AG10803 (cell line): ENCODE measurements at places on chromosomes 11 and 22.

- no peak for DNase-seq
Measured at GRCh38 chr11:119850822-119851409, 121.9 kb upstream of the NECTIN1 start.

GRCh38 chr11:76291576-76292526, 85.5 kb upstream of the WNT11 start:
- DNase-seq, result no peak

DNA sequence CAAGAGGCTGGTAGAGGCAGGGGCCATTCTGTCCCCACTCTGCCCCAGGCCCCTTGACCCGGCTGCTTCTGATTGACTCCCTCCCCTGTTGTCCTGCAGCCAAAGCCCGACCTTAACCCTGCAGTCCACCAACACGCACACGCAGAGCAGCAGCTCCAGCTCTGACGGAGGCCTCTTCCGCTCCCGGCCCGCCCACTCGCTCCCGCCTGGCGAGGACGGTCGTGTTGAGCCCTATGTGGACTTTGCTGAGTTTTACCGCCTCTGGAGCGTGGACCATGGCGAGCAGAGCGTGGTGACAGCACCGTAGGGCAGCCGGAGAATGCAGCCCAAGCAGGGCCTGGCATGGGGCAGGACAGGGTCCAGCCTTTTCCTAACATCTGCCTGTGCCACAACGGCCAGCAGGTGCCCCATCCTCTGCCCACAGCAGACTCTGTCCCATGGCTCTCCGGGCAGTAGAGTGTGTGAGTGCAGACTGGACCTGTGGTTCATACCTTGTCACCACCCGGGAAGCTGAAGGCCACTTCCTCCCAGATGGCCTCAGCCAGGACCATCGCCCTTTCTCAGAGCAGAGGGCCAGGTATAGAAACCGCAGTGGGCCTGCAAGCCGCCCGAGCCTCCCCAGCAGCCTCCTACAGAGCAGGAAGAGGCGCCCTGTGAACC, 26.8 kb upstream of the MGAT3 start:
- no peak for DNase-seq

DNA sequence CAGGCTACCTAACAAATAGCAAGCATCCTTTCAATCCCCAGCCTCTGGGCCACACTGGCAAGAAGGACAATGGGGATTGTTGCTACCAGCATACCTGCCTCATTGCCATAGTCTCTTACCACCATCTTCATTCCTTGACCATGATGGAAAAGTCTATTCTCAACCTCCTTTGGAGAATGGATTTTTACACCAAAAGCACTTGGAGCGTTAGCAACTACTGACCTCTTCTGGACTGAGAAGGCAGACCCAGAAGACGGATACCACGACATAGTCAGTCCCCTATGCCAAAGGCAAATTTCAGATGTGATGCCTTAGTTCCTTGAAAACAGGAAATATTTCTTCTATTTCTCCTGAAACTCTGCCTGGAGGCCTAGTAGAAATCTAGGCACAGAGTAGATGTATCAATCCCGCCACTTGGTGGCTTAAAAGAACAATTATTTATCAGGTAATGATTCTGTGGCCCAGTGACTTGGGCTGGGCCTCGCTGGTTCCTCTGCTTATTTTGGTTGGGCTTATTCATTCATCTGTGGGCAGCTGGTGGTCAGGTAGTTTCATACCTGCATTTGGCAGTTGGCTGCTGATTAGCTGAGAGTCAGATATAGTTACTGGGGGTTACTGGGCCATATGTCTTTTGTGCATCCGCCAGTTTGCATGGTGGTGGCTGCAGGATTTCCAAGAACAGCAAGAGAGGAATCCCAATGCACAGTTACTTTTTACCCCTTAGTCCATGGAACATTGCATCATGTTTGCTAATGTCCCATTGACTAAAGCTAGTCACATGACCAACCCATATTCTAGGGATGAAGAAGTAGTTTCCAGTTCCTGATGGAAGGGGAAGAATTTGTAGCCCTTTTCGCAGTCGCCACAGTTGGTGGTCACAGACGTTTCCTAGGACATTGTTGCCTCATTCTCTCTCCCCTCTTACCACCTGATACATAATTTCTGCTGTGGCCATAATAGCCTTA, 75.2 kb downstream of the DHCR7 start:
- DNase-seq, result peak; percentile 42

GRCh38 chr22:22092974-22093373, 110.4 kb upstream of the TOP3B start:
- no peak for DNase-seq

GRCh38 chr11:134266841-134267251, 9.3 kb upstream of the GLB1L3 start:
- peak; percentile 97 for DNase-seq
